ENCODE measurements at places on chromosomes 2 and 18.

DNA sequence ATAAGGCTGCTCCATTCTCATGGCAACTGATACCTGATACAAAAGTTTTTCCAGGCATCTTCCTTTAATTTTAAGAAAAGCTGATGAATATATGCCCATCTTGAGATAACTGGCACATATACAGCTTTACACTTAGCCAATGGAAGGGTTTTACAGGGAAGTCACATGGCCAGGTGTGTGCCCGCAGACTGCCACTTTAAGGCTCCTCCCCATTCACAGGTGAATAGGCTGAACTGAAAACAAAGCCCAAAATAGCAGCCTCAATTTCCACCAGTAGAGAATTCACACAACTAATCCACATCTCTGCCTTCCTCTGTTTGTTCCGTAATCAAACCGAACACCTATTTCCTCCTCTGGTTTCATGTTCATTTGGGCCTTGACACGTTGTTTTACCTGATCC, 9.8 kb upstream of the ME2 start:
- no peak for DNase-seq

GRCh38 chr2:120531863-120532600, 186.1 kb downstream of the INHBB start:
- no peak for DNase-seq

DNA sequence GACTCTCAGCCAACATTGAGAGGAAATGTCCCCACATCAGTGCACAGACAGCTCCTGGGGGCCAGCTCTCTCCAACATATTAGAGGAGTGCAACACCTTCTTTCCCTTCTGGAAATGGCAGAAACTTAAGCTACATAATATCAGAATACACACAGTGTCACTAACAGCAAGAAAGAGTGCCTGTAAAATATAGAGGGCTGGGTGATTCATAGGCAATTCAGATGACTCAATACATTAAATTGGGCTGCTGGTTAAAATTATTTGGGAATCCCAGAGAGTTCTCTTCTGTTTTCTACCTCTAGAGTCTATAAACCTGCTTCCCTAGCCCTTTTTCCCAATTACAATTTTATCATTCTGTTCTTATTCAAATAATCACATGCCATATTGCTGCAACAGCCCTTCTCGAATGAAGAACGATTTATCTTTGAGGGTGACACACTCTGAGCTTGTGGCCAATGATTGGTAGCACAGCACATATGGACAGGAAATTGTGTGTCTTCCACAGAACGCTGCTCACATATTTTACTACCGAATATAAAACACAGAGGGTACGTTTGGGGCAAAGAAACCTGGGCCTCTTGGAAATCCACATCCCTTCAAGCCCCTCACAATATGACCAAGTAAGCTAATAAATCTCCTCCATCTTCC, 381.2 kb downstream of the MBD2 start:
- no peak for DNase-seq

GRCh38 chr2:233754872-233755611, 5.0 kb upstream of the UGT1A1 start:
- DNase-seq: no peak

DNA sequence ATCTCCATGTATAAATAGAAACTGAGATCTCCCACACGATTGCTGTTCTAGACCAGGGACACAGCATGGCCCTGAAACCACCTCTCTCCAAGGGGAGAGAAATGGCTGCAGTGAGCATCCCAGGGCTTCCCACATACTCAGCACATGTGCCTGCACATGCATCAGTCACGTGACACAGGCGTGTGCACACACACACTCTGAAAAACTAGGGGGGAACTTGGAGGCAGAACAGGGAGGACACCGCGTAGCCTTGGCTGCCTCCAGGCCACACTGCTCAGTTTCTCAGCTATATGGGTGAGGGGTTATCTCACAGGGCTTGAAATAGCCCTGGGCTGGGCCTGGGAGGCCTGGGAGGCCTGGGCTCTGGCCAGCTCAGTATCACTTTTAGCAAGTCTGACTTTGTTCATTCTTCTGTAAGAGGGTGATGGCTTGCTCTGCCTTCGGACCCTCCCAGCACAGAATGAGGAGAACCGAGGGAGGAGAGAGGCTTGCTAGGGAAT, 66.9 kb downstream of the EMX1 start:
- no peak for DNase-seq

DNA sequence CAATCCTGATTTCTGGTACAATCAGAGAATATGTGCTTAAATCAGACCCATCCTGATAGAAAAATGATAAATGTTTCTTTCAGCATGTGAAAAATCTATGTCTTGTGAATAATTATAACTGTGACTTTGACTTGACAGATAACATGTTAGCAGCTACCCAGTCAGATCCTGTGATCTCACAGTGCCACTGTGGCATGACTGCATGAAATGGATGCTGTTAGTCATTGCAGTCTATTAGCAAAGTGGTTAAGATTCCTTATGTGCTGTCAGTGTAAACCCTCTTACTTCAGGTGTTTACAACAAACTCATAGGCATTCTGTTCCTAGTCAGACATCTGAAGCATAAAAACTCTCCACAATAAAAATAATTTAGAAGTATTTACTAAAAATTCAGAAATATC, 244.6 kb upstream of the RND3 start:
- DNase-seq: no peak

DNA sequence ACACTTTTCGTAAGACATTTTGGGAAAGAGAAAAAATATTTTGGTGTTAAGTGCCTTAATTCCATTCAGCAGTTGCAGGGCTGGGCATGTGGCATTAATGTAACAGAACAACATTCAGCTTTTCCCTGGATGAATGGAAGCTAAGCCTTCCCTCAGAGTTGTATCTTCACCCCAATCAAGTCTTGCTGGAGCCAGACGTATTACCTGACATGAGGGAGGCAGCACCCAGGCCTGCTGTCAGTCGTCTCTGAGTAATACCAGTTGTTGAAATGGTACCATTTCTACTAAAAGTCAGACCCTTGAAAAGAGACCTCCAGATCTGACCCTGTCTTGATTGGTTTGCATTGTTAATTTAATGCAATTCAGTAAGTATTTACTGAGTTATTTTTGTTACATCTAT, 57.5 kb downstream of the MALT1 start:
- DNase-seq: no peak

DNA sequence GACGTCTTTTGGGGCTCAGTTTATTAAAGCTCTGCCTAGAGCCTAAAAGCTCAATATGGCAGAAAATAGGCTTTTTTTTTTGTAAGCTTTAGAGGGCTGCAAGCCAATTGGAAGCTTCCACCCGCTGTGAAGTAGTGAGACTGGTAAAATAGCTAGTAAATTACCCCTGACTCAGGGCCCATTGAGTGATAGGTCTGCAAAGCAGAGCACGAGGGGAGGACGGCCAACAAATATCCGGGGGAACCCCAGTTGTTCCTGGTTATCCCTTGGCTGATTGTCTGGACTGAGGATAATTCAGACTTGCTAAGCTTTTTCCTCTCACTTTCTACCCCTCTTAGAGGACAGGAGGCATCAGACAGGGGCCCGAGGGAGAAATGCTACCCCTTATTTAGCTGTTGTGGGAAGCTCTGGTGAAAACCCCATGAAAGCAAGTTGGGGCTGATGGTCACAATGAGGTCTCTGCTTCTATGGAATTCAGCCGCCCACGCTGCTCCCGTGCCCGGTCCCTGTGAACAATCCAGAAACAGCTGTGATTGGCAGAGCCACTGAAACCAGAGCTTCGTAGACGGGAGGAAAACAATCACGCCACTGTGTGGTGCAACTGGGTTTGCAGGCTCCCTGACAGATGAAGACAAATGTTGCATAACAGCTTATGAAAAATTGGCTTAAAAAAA, 141.9 kb upstream of the LGALSL start:
- no peak for DNase-seq

- no peak for DNase-seq
Measured at GRCh38 chr2:48568547-48568946, 38.6 kb downstream of the STON1 start.

- DNase-seq: no peak
Measured at GRCh38 chr18:54210463-54210862, 14.0 kb downstream of the MBD2 start.

DNA sequence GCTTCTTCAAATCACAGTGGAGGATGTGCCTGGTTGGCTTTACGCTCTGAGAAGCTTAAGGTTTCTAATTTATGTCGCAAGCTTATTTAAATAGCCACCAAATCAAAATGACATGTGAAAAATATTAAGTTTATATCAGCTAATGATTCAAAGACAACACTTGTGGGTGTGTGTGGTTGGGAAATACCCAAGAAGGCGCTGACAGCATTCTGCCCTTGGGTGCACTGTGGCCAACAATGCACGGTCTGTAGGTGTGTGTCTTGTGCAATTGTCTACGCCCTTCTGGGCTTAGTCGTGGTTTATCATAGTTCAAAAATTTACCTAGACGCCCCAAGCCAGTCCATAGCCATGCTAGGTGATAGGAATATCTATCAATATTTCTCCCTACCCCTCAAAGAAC, 60.9 kb downstream of the KCTD1 start:
- DNase-seq: no peak

DNA sequence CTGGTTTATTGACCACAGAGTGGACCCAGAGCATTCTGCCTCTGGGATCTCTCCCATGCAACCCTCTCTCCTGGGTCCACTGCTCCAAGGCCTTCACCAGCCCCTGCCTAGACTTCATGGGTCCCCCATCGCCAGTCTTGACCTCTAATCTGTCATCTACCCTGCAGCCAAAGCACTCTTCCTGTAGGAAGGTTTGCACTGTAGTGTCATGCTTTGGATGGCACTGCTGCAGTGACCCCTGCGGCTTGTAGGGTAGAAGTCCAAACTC, 41.7 kb downstream of the MYO7B start:
- no peak for DNase-seq

- no peak for DNase-seq
Measured at GRCh38 chr2:236977063-236977851, 108.4 kb upstream of the COPS8 start.

GRCh38 chr2:20594957-20595356, 55.9 kb downstream of the HS1BP3 start:
- DNase-seq: no peak

- DNase-seq: no peak
Measured at GRCh38 chr2:230738391-230738811, 25.8 kb downstream of the CAB39 start.

GRCh38 chr2:128319631-128320191, 1.0 kb upstream of the HS6ST1 start:
- DNase-seq: no peak

GRCh38 chr2:154243685-154244084, 372.0 kb downstream of the GALNT13 start:
- no peak for DNase-seq

DNA sequence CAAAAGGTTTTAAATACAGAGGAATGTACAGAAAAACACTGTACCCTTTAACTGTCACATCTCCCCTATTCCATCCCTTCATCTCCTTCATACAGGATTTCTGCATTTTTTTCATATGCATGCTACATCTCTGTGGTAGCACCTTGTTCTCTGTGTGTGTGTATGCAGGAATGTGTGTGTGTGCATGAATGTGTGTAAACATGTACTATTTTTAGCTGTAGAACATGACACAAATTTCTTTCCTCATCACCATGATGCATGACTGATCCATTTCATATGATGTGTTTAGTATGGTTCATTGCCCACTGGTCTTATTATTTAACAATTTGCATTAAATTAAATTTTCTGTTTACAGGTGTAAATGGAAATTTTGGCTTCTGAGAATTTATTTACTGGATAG, 21.5 kb upstream of the ZEB2 start:
- DNase-seq: no peak

DNA sequence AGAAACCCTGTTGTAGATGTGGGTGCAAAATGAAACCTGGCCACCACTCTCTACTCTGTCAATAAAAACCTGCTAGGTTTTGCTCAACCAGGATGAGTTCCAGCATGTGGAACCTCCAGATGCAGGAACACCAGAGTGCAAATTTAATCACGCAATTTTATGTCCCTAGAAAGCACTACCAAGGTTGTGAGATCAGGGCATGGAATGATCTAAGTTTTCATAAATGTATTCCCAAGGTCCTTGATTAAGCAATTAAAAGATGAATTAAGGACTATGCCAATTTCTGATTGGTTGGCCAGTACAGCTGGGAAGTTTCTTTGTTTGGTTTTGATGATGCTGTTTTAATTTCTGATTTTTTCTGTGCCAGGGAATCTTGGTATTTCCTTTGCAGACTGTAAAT, 179.2 kb downstream of the KCNS3 start:
- DNase-seq: no peak

DNA sequence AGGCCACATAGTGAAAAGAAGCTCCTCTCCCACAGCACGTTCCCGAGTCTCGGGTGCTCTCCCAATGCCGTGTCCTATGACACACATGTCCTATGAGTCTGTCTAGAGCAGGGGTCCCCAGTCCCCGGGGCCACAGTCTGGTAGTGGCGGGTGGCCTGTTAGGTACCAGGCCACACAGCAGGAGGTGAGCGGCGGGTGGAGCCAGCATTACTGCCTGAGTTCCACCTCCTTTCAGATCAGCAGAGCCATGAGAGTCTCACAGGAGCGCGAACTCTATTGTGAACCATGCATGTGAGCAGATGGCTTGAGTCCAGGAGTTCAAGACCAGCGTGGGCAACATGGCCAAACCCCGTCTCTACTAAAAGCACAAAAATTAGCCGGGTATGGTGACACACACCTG, 112.6 kb downstream of the ZBTB7C start:
- no peak for DNase-seq

DNA sequence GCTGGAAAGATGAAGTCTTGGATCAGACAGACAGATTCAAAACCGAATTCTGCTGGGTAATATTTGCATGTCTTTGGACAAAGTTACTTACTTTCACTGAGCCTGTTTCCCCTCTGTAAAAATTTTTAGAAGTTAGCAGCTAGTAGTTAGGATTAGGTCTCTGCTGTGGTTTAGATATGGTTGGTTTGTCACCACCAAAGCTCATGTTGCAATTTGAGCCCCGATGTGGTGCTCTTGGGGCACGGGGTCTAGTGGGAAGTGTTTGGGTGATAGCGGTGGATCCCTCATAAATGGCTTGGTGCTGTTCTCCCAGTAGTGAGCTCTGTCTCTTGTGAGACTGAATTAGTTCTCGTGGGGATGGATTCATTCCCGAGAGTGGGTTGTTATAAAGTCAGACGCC, 38.9 kb upstream of the PNO1 start:
- DNase-seq: no peak

GRCh38 chr2:8803658-8804379, 33.6 kb downstream of the KIDINS220 start:
- DNase-seq: no peak

- no peak for DNase-seq
Measured at GRCh38 chr2:235263205-235264120, 230.4 kb upstream of the AGAP1 start.

GRCh38 chr2:61949714-61950560, 44.5 kb downstream of the COMMD1 start:
- DNase-seq: no peak

GRCh38 chr18:5164903-5165302, 32.2 kb downstream of the AKAIN1 start:
- DNase-seq: no peak

DNA sequence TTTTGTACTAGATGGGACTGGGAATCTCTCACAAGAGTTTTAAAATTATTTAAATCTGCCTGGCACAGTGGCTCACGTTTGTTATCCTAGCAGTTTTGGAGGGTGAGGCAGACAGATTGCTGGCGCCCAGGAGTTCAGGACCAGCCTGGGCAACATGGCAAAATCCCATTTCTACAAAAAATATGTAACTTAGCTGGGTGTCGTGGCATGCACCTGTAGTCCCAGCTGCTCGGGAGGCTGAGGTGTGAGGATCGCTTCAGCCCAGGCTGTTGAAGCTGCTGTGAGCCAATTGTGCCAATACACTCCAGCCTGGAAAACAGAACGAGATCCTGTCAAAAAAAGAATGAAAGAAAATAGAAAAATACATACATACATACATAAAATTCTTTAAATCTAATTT, 685.7 kb upstream of the PIK3C3 start:
- no peak for DNase-seq

- no peak for DNase-seq
Measured at GRCh38 chr2:176614930-176615329, 345.7 kb downstream of the MTX2 start.
